ENCODE measurements at places on chromosomes 5 and 9.

DNA sequence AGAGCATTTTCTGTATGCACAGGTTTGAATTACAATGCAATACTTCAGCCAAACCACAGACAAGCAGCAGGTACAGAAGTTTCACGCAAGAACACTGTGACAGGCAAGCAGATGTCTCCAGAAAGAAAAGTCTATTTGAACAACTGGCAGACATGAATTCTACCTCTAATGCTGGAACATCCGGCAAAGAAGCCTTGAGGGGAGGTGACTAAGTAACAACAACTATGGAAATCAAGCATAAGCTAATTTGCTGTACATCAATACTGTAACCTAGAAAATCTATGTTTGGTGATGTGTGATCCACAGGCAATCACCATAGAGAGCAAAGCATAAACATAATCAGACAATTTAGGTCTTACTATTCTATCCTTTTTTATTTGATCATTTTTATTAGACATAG is 65.5 kb downstream of the PLK2 start:
- DNase-seq: no peak

DNA sequence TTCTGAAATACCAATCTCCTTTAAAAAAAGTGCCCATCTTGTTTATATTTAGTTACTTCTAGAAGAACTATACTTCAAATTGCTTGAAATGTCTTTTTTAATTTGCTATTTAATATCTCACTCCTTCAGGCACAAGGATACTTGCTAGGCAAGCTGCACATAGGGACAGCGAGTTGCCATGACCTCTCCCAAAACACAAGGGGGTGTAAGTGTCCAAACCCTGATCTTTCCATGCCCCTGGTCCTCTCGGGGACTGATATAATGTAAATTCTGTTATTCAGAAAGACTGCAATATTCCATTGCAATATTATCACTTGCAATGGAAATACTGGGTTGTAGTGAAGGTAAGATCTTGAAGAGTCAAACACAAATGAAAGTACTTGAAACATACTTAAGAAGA is 480.4 kb downstream of the CETN3 start:
- DNase-seq: no peak

- peak; percentile 80 for DNase-seq
These were observed 57.8 kb upstream of the HSPA9 start for GRCh38 chr5:138632900-138633489.

DNA sequence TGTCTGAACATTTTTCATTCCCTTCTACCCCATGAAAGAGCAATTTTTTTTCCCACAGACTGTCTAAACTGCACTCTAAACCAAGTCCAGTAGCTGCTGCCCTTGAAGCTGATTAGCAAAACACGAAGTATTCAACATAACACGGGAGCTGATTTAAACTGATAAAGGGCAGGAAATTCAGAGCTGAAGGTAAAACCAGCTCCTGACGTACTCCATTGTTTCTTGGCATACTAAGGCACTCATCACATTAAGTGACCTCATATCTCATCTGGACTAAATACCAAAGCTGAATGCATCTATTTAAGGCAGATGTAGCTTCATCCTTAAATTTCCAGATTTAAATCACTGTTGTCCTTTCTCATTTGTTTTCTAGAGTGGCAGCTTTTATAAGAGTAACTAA is 12.0 kb downstream of the GDF9 start:
- DNase-seq: no peak

- DNase-seq: no peak
These were observed 301.3 kb upstream of the ADCY2 start for GRCh38 chr5:7094626-7095025.

DNA sequence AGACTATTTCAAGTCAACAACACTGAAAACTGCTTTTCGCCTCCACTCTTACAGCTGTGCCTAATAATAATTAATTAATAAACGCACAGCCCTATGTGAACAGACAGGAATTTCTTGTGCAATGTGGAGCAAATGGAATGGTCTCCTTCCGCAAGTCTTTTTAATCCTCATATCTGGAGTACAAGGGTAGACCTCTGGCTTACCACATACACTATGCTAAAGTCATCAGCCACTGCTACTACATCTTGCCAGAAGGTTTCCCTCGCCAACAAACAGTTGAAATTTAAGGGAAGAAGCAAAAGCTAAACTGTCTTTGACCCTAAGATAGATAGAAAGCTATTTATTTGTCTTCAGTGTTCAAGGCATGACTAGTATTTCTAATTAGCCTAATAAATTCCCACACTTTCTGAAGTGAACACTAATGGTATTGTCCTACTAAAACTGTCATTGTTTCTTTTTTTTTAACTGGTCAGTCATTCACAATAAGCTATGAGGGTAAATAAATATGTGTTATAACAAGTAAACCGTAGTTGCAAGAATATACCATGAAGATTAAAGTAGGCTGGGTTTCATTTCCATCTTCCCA is 63.9 kb downstream of the GOLPH3 start:
- no peak for DNase-seq

DNA sequence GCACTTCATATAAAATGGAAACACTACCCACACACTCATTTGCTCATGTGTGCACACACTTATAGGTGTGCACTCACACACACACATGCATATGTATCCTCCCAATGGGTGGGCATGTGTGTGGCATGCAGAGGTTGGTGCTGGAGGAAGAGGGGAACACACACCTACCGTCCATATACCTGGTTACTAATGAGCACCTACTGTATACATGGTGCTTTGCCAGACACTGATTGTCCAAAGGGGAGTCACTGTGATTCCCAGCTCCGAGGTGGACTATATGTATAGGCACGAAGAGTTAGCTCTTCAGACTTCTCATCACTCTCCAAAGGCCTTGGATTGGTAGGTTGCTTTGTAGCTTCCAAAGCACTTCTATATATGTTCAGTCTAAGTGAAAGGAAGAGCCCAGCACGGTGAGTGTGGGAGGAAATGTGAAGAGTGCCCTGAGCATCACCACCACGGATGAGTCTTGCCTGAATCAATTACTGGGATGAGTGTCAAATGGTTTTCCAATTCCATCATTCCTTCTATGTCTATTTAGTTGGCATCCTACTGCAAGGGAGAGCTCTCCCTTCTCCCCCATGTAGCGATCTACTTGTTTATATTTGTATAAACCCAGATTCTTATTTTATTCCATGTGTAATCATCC is 12.6 kb upstream of the ERGIC1 start:
- no peak for DNase-seq

DNA sequence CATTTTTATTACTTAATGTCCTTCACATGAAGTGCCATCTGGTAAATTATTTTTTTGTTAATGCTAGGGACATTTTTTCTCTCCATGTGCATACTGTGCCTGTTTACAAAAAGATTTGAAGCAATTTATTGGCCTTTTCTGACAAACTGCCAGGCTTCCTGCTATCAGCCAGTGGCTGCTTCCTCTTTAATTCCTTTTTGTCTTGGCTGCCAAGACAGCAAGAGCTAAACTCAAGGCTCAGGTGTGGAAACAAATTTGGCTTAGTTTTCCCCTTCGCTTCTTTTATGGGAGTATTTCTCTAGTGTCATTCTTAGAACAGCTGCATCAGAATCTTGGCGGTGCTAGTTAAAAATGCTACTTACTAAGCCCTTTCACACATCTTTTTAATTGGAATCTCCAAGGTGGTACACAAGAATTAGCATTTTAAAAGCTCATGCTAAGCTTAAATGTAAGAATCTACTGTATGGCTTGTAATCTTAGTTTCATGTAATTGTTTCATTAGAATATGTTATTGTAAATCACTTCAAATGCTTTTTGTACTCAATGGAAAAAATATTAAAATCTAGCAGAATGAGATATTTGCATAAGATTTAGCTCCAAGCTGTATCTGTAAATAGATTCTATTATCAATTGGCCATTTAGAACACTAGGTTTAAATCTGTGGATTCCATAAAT is 134.2 kb upstream of the RASGRF2 start:
- DNase-seq: peak; percentile 3

DNA sequence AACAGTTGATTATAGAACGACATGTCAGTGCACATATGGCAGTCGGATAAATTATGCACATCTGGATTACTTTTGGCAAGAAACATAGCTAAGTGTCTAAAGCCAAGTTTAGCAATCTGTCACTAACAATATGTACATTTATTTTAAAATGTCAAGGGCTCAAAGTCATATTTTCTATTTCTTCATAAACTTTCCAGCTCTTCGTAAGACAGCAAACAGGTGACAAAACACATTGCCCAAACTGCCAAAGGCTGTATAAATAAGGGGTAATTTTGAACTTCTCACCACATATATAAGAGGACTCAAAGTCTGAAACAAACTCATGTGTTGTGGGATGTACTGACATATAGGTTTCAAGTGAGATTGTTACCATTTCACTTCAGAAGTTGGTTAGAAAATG is 237.2 kb downstream of the ARL15 start:
- DNase-seq: no peak

DNA sequence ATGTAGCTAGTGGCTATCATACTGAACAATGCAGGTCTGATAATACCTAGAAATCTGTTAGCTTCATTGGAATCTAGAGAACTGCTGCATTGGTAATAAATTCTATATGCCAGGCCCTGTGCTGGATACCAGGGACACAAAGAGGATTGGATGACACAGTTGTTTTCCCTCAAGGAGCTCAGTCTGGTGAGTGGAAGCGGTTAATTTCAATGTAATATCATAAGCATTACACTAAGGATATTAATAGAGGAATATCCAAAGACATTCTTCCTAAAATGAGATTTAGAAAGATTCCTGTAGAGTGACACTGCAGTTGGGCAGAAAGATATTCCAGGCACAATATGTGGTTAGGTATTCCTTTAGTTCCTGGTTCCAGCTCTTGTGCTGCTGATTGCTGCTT is 5.9 kb downstream of the CMYA5 start:
- DNase-seq: no peak

DNA sequence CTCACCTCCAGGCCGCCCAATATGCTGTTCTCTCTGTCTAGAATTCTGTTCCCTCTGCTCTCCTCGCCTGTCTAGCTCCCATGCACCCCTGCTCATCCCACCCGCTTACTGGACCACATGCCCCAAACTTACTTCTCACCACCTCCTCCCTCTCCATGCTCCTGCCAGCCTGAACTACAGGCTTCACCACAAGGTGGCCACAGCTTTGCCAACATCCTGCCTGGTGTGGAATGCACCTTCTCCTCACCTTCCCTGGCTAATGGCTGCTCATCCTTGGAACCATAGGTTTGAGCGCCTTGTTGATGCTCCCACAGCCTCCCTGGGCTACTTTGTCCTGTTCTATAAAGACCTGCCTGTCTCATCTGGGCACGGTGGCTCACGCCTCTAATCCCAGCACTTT is 9.6 kb downstream of the LAMC3 start:
- DNase-seq: no peak

DNA sequence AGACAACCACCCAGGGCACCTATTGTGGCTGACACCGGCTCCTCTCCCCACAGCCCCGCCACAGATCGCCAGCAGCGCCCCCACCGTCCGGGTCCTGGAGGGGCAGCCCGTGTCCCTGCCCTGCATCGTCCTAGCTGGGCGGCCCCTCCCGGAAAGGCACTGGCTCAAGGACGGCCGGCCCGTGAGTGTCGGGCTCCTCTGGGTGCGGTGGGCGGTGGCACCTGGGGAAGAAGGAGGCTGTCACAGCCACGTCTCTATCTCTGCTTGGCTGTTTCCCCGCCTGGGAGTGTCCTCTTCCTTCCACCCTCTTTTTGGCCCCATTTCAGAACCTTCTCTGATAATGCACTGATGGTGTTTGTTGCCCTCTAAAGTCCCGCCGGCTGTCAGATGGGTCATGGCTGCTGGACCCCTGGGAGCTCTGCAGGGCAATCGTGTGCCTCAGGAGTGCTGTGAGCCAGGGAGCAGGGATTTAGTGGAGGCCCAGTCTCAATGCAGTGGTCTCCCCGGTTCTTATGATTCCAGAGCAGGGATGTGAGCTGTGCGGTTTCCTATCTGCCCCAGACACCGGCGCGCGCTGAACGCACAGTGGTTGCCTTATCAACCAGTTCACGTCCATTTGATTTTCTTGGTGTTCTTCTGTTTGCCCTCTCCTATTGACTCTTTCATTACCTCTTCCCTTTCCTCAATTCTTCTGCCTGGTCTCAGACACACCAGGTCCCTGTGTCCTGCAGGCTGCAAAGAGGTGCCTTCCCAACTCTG is 55.3 kb downstream of the HMCN2 start:
- DNase-seq: no peak

DNA sequence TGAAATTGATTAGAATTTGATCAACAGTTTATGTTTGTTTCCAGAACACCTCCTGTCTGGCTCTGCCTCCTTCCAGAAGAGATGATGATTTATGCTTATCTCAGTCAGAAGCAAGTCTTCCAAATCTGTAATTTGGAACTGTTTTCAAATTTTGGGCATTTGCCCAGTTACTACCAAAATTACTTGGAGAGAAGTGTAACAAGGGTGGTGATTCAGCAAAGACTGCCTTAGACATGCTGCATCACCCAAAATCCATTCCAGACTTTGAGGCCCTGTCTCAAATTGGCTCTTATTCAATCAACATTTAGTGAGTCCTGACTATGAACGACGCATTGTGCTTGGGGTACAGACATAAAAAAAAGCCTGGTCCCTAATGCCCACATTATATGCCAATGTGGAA is 89.4 kb downstream of the SH3TC2 start:
- DNase-seq: no peak

DNA sequence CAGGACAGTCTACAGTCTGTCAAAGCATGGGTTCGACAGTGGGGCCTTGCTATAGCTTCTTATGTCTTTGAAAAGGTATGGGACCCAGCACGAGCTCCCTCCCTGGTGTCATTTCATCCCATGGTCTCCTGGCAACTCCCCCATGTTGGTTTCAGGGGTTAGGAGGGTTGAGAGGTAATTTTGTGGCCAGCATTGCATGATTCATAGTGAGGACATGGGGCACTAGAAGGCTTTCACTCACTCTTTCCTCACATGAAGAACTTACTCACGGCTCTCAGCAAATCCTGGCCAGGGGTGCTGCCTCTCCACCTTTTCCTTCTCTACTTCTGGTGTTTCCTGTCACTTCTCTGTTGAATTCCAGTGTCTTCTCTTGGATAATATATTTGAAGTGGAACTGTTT is 134.7 kb upstream of the TNPO1 start:
- no peak for DNase-seq

DNA sequence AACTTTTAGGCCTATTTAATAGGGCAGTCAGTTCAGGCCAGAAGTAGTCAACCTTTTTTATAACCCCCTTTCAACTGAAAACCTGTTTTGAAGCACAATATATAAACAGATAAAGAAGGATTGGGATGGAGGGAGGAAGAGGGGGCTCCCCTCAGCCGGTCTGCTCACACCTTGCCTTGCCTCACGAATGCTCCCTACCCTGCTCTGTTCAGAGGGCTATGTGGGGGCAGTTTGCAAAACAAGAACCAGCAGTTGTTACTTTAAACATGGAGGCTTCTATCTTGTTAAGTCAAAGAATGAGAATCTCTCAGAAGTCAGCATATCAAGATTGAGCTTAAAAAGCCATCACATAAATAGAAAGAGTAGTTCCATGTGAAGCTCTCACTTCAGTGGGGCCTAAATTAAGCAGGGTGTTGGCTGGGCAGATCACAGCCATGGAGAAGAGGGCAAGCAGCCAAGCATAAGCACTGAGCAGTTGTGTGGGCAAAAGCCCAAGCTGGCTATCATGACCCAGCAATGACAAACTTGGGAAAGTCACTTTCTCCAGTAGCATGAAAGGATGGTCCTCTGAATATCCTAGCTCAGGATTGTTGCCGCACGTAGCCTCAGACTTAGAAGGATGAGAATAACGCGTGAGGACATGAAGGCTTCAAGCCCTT is 70.6 kb downstream of the ALDH1A1 start:
- no peak for DNase-seq

- no peak for DNase-seq
These were observed 267.3 kb downstream of the MTRR start for GRCh38 chr5:8136271-8136670.
